Muscle of back (tissue), 13 donors: ENCODE measurements at places on chromosomes 3 and 15.

- no peak for DNase-seq
Observed at GRCh38 chr15:23753248-23753647, 66.1 kb upstream of the NDN start.

- DNase-seq = peak; percentile 78
Observed at GRCh38 chr3:39106851-39107387, 508 bp downstream of the GORASP1 start.

- no peak for DNase-seq
Observed at GRCh38 chr3:73319179-73319769, 257.8 kb downstream of the EBLN2 start.

DNA sequence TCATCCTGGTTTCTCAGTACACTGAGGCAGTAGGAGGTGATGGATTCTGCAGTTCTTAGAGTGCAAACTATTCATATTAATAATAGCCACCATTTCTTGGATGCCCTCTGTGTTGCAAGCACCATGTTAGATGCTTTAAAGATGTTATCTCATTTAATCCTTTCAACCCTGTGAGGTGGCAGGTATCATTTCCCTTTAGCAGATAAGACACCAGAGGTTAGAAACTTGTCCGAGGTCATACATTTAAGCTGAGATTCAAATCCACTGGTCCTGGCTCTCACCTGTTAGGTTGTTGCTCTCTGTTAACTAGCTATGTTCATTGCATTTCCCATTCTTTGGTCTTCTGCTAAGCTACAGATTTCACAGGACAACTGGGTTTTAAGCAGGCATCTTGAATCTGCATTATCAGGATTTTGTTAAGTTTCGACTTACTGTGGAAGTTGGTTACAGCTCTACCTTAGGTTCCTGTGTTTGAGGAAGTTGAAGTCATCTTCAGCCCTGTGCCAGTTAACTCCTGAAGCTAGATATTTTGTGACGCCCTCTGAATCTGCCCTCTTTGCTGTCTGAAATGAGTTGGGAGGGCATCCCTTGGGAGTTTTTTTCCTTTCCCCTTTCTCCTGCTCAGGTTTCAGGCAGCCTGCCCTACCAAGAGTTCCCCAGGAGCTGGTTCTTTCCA is 6.4 kb downstream of the PDE8A start:
- no peak for DNase-seq

DNA sequence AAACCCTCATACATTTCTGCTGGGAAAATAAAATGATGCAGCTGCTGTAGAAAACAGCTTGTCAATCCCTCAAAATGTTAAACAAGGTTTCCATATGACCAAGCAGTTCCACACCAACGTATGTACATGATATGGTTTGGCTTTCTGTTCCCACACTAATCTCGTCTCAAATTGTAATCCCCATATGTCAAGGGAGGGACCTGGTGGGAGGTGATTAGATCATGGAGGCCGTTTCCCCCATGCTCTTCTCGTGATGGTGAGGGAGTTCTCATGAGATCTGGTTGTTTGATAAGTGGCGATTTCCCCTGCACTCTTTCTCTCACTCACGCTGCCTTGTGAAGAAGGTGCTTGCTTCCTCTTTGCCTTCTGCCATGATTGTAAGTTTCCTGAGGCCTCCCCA is 100.6 kb upstream of the SLC24A5 start:
- no peak for DNase-seq

DNA sequence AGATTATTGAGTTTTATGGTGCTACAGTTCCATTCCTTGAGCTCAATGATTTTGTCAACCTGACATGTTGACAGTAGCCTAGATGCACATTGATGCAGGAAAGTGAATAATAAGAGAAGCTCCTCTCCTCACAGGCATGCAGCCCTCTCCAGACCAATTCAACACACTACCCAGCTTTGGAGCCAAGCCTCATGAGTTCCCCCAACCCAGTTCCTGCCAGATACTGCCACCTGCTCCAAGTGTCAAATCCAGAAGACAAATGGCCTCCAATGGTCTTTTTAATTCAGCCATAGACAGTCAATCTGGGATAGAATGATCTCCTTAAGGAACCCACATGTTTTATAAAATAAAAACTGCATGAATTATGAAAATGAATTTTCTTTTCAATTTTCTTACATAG is 83.7 kb upstream of the ARHGEF3 start:
- peak; percentile 61 for DNase-seq

GRCh38 chr3:172643506-172644179 is 67.2 kb downstream of the NCEH1 start:
- no peak for DNase-seq

DNA sequence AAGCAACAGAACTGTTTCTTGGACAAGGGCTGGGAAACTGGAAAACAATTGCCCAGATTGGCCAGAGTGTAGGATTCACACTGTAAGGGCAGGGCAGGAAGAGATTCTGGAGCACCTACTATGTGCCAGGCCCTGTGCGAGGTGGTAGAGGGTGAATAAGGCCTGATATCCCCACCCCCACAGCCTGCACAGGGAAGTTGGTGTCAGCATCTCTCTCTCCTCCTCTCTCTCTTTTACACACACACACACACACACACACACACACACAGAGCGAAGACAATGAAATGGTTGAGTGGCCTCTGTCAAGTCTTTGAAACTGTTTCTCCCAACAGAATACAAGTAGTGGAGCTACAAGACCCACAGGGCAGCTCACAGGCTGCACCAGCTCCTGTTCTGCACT is 47.1 kb upstream of the SLCO2A1 start:
- DNase-seq = no peak

DNA sequence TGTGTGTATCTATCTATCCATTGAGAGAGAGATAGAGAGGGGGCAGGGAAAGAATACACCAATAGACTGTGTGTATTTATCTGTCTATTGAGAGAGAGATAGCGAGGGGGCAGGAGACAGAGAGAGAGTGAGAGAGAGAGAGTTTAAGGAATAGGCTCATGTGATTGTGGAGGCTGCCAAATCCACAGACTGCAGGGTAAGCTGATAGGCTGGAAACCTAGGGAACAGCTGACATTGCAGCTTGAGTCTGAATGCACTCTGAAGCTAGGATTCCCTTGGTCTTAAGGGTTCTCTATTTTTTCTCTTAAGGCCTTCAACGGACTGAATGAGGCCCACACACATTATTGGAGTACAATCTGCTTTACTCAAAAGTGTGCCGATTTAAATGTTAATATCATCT is 255.8 kb downstream of the EPHA3 start:
- DNase-seq = no peak

DNA sequence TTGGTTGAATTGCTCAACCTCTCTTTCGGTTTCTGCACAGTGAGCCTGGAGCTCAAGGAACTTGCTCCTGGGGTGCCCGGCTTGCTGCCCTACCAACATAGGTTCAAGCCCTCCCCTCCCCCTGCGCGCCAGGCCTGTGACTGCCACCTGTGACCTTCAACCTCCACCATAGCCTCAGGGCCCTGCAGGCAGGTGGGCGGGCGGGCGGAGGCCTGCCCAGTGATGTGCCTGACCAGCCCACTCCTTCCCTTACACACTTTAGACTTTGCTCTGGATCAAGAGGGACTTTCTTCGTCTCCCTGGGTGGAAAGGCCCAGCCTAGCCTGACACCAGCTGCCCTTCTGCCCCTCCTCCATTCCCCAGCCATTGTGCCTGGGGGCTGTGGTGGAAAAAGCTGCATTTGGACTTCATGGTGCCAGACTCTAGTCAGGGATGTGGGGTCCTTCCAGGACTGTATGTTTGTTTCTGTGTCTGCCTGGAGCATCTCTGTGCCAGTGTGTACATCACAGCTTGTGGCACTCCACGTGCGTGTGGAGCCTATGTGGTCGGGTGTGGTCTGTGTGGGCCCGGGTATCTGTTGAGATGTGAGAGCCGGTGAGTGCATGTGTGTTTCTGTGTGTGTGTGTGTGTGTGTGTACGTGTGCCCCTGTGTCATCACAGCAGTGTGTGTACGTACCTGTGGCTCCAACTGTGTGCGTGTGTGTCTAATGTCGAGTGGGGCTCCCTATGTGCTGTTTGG is 9.5 kb downstream of the PRKCD start:
- DNase-seq = no peak

- no peak for DNase-seq
Observed at GRCh38 chr3:2929574-2929973, 180.6 kb downstream of the IL5RA start.

GRCh38 chr15:41943543-41944312 is 28.6 kb downstream of the EHD4 start:
- no peak for DNase-seq
